ENCODE measurements at places on chromosomes 7 and 10.

- no peak for DNase-seq
These were observed 111.2 kb downstream of the PTPRN2 start for GRCh38 chr7:158476331-158476932.

- DNase-seq, result no peak
These were observed 74.1 kb downstream of the ZMYND11 start for GRCh38 chr10:209357-209756.

- DNase-seq, result no peak
These were observed 280.4 kb downstream of the CAMK1D start for GRCh38 chr10:12629767-12630165.

GRCh38 chr7:8481752-8482446, 48.5 kb downstream of the NXPH1 start:
- DNase-seq, result no peak

DNA sequence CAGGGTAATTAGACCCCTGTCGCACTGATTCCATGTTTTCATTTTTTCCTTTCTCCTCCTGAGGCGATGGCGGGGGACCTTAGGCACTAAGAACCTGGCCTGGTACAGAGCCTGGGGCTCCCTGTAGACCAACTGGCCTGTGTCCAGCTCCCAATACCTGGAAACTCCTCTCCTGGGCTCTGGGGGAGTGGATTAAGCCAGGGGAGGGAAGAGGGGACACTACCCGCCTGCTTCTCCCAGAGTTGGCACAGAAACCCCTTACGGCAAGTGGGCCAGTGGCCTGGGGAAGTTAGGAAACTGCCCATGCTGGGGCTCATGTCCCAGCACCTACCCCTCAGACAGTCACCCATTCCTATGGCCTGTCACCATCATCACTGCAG, 121.6 kb downstream of the GRID1 start:
- no peak for DNase-seq

- DNase-seq, result no peak
These were observed 33.4 kb downstream of the ELFN1 start for GRCh38 chr7:1703441-1703840.

GRCh38 chr10:87659571-87660483, at the start of gene PAPSS2:
Gene PAPSS2, plus strand, starts transcription at chr10:87659878. Its CDS starts 104 bp downstream, at chr10:87659982.
- DNase-seq, result no peak

DNA sequence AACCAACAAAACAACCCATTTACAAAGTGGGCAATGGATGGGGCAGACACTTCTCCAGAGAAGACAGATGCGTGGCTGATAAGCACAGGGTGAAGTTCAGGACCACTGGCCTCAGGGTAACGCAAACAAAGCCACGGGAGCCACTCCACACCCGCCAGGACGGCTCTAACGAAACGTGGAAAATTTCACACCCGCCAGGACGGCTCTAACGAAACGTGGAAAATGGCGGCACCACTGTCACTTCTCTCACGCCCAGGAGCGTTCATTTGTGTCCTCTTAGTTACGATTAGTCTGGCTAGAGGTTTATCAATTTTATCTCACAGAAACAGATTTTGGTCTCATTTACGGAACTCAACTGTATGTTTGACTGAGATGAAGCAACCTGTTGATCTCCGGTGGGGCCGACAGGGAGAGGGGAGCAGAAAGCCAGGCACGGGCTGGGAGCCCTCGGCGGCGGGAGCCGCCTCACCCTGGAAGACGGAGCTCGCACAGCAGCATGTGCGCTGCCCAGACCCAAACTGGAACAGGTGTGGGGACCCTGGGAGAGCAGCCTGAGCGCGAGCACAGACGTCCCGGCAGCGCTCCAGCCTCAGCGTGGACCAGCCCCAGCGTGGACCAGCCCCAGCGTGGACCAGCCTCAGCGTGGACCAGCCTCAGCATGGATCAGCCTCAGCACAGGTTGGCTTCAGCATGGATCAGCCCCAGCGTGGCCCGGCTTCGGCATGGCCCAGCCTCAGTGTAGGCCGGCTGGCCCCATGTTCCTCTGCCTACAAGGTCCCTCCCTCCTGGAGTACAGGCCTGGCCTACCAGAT, 243.5 kb downstream of the MAD1L1 start:
- DNase-seq, result no peak

GRCh38 chr7:54345746-54346145, 196.4 kb upstream of the VSTM2A start:
- no peak for DNase-seq

DNA sequence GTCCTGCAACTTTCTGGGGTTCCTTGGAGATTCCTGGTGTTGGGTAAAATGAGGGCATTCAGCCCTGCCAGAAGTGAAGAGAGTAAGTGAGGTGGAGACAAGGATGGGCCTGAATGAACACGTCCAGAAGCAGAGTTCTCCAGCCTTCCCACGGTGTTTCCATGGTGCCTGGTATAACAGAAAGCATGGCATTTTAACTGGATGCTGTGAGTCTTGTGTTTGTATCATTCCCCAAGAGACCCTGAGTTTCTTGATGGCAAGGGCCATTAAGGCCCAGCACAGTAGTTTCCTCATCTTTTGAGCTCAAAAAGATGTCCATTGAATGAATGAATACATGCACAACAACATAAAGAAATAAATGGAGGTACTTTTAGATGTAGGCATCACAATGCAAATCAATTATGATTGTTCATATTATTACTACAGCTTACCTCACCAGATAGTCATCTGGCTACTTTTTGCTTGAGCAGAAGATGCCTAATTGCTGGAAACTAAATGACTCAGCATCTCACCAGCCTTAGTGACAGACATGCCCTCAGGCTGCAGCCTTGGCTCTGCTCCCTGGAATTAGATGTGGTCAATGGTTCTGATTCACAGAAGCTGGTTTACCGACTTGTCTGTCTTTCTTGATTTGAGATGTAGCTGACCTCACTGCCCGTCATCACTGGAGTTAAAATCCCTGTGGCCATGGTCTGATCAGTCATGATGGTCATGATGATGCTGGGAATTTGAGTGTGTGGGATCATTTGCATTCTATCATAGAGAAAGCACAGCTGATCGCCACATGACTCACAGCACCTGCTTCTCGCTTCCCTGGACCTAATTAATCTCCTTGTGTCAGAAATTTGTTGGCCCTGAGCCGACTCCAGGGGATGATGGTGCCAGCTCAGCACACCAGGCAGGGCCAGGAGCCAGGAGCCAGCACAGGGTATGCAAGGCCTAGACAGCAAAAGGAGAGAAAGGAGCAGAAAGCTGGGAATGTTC, 83.9 kb downstream of the CXCL12 start:
- peak; percentile 80 for DNase-seq

DNA sequence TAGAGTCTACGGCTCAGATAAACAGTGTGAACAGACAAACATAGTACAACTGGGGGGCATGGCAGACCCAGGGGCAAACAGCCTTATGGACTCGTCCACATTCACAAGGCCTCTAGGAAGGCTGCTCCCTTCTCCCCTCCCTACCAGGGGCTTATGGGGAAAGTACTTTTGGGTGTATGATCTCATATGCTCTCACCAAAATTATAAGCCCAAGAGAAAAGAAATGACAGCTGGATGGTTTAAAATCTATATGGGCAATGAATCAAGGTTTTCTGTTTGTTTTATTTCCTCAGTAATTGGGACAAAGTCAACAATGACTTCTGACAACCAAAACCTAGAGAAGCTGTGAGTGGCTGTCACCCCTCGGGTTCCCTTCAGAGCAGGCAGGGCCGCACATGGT, 144.4 kb downstream of the PKD1L1 start:
- DNase-seq, result no peak

DNA sequence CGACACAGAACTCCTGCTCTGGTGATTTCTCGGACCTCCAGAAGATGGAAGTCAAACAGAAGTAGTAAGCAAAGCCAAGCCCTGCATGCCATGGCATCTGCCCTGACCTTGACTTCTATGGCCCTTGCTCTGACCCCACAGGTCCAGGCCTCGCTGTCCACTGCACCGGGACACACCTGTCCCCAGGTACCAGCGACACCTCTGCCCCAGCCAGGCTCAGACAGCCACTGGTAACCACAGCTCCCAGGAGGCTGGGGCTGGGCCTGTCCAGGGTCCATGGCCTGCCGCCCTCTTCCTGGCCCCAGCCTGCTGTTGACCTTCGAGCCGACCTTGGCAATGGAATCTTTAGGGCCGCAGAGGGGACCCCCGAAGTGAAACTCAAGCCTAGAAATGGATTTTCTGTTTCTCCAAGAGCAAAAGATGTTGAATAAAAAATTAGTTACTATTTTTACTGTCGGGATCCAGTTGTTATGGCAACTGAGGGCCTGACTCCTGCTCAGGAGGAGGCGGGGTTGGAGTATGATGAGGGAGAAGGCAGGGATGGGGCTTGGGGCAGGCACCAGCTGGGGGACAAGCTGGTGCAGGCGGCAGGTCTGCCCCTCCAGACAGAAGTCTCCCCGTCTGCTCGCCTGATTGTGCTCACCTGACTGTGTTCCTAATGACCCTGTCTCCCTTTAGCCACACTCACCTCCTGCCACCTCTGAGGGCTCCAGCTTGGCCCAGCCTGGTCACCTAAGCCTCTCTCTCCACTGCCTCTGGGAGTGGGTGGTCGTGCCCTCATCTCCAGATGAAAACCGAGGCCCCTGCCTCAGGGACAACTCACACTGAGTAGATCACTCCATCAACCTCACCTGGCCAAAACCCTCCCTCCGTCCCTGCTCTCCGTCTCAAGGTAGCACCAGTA, 4.1 kb upstream of the MMD2 start:
- DNase-seq, result no peak

DNA sequence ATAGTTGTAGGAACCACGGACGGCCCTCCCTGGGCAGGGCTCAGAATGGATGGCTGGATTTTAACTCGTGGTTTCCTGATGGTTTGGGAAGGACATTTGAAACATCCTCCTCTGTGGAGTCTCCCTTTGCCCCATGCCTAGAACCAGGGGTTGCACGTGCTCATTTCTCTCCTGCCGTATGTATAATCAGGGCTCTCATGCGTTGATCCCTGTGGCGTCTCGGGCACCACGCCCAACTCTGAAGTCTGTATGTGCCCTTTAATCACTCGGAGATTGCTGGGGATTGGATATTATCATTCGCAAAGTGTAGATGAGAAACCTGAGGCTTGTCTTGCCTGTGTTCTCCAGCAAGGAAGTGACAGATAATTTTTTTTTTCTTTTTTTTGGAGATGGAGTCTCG, 257.1 kb downstream of the CAMK1D start:
- no peak for DNase-seq

DNA sequence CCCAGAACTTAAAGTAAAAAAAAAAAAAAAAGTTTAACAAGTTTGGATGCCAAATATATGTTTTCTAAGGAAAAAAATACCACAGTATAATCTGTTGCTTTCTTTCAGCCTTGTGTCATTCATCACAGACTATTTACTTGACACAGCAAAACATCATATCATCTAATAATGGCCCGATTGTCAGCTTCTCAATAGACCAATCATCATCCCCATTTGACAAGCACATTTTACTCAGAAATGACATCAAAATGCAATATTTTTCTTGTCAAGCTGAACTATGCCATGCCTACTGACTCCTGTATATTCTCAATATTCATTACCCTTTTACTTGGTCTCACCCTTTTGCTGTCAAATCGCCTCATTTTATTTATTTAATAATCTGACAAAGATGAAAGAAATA, 249.7 kb downstream of the NRG3 start:
- DNase-seq, result no peak

DNA sequence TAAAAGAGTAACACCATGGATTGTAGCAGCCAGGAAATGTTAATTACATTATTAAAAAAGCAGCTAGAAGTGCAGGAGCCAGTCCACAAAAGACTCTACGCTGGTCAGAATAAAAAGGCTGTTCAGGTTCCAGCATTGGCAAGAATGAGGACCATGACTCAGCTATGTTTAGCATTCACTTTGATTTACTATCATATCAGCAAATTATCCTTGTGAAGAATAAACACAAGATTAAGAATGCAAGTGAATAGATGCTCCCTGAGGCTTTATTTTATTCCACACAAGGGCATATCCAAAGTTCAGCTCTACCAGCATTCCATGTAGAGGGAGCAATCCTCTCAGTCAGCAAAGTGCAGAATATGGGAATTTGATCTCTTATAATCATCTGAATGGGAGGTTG, 13.6 kb downstream of the DGKB start:
- no peak for DNase-seq

- DNase-seq, result no peak
These were observed 97.3 kb upstream of the SFMBT2 start for GRCh38 chr10:7507887-7508726.

- no peak for DNase-seq
These were observed at the start of gene BMPER for GRCh38 chr7:33905389-33906032. Gene BMPER, plus strand, starts transcription at chr7:33905539. Its CDS starts 75 bp downstream, at chr7:33905614.

DNA sequence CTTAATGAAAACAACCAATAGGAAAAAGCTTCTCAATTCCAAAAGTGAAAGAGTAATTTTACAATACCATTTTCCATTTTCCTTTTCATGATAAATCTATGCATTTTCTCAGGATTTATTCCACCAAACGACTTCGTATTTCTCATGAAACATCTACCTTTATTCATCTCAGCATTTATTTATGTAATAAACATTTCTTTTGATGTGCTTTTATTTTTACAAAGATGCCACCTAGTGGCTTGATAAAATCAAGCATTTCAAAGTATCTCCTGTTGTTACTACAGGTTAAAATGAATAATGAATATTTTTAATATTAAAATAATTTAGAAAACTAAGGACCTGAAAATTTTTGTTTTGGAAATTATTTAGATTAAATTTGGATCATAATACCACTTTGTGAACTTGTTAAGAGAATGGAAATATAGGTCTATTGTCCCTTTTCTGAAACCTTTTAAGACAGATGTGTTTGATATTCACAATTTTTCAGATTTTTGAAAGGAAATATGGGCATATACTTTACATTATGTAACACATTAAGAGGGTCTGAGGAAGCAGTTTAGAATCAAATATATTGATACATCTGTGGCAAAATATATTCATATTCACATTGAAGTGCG, 2.7 kb upstream of the IQUB start:
- DNase-seq, result no peak

Data from fibroblast of skin of left biceps (primary cell).